ENCODE measurements at places on chromosomes 12 and 14.

- no peak for DNase-seq
Measured at GRCh38 chr12:129819391-129819790, 84.4 kb downstream of the TMEM132D start.

DNA sequence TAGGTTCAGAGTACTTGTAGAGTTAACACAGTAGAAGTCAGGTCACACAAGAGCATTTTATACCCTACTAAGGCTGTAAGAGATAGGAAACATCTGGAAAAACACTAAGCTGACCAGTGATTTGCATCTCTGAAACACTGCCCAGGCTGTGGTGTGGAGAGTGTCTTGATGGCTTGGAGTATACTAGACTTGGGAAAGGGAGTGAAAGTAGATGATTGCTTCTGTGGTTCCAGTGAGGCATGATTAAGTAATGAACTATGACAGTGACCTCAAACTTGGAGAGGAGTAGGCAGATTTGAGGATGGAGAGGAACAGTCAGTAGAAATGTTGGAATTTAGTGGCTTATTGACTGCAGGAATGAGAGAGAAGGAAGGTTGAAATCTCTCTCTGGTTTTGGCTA is 201.2 kb downstream of the FLRT2 start:
- no peak for DNase-seq

- peak; percentile 25 for DNase-seq
Measured at GRCh38 chr12:108575199-108575912, 13.0 kb downstream of the ISCU start.

GRCh38 chr12:62813031-62813829 is 121.7 kb downstream of the PPM1H start:
- peak; percentile 64 for DNase-seq

DNA sequence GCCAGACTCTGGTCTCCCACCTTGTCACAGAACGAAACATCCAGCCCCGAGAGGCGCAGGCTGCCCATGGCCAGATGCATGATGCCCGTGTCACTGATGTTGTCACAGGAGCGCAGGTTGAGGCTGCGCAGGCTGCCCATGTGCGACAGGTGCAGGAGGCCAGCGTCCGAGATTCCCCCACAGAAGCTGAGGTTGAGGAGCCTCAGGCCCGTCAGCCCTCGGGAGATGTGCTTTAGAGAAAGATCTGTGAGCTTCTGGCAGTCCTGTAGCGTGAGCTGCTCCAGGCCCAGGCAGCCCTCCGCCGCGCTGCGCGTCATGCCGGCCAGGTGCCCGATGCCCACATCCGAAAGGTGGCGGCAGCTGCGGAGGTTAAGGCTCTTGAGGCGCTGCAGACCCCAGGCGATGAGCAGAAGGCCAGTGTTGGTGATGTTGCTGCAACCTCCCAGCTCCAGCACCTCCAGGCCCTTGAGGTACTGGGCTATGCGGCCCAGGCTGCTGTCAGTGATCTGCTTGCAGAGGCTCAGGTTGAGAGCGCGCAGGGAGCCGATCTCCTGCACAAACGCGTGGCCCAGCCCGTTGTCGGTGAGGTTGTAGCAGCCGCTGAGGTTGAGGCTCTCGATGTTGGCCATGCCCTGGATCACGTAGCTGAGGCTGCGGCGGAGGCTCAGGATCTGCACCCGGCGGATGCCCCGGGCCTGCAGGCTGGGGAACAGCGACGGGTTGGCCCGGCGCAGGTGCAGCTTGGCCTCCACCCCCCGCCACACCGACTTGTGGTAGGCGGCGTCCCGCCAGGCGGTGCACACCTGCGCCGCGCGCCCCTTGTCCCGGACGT is 991 bp downstream of the FBXL14 start:
- peak; percentile 81 for DNase-seq

Measured in activated CD8-positive, alpha-beta memory T cell treated with anti-CD3 and anti-CD28 coated beads, Interleukin-2, amount 50 U/mL, for 48 hours (primary cell).